ENCODE measurements at places on chromosomes 6 and 20.

DNA sequence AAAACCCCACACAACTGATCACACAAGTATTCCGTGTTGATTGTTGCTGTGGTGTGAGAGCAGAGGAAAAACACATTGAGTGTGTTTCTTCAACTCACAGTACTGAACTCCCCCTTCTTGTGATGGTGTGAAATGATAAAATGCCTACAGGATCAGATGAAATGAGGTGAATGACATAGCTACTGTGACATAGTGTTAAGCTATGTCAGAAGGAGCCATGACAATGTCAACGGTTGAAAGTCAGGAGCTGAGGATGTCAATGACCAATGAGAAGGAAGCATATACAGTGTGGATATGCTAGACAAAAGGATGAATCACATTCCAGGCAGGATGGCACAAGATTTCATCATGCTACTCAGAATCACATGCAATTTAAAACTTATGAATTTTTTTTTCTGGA lies 38.8 kb downstream of the WASF1 start:
- DNase-seq: no peak

DNA sequence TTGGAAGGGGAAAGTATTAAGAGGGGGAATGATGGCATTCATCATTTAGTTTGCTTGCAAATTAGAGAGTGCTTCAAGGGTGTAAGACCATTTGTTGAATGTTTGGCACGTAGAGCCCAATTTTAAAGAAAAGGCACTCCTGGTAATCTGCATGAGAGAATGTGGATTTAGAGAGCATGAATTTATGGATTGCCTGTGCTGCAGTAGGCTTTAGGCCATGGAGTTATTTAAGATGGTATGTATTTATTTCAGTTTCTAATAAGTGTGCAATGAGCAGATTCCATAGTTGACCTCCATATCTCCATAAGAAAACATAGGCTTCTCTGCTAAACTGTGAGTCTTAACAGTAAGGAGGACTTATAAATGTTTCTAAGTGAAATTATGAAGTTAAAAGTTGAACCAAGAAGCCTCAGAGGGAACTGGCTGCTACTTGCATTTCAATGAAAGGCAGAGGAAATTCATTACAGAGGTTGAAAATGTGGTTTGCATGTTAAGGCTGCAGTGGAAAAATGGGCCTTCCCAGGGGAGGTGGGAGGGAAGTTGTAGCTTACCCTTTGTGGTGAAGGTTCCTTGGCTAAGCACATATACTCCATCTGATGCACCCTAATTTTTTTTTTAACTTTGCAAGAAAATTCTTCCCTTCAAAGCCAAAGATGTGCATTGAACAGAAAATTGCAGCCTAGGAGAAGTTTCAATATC lies 134.2 kb downstream of the CARMIL1 start:
- DNase-seq: no peak

- DNase-seq: no peak
Measured at GRCh38 chr6:115817161-115817560, 243.5 kb downstream of the FRK start.

DNA sequence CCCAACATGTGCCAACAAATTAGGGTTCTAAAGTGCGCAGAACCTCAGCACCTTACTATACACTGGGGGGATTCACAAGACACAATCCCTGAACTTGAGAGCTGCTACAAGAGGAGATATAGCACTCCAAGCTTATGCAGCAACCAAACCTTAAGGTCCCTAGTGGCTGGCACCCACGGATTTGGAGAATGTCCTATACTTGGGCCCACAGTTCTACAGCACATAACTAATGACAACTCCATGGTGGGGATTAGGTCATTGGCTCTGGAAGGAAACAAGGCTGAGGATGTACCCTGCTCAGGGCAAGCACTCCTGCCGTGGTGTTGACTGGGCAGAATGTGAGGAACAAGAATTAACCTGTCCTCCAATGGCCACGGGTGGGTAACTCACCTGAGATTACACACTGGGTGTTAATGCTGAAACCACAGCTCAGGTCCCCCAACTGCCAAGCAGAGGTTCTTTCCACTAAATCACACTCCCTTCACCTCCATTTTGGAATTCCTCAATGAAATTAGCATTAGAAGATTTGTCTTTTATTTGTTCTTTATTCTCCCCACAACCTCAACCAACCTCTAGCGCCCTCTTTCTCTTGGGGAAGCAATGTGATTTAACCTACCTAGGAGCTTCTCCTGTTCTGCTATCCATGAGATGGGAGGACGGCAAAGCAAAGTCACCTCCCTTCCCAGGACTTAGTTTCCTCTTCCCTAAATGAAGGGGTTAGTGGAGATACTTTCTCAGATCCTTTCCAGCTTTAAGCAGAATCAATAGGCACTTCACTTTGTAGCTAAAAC lies 32.0 kb downstream of the TRERF1 start:
- no peak for DNase-seq

GRCh38 chr6:107691062-107691751 lies 132.9 kb downstream of the SCML4 start:
- no peak for DNase-seq

GRCh38 chr6:29071831-29072723 lies 15.0 kb downstream of the OR2B3 start:
- DNase-seq: no peak

DNA sequence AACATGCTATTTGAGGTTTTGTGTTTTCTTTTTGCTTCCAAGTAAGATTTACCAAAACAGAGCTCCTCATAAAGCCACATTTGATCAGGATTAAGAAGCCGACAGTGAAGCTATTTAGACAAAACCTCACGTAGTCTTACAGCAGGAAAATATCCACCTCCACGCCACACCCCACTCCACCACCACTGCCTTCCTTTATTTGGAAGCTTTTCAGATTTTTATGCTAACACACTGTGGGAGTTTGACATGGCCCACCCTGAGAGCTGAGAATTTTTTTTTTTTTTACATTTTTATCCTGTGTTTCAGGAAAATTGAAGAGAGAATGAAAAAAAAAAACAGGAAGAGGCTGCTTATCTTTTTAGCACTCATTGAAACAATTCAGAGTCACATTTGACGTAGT lies 104.8 kb upstream of the MC3R start:
- no peak for DNase-seq
